T-helper 22 cell (primary cell): ENCODE measurements at places on chromosomes 4 and X.

DNA sequence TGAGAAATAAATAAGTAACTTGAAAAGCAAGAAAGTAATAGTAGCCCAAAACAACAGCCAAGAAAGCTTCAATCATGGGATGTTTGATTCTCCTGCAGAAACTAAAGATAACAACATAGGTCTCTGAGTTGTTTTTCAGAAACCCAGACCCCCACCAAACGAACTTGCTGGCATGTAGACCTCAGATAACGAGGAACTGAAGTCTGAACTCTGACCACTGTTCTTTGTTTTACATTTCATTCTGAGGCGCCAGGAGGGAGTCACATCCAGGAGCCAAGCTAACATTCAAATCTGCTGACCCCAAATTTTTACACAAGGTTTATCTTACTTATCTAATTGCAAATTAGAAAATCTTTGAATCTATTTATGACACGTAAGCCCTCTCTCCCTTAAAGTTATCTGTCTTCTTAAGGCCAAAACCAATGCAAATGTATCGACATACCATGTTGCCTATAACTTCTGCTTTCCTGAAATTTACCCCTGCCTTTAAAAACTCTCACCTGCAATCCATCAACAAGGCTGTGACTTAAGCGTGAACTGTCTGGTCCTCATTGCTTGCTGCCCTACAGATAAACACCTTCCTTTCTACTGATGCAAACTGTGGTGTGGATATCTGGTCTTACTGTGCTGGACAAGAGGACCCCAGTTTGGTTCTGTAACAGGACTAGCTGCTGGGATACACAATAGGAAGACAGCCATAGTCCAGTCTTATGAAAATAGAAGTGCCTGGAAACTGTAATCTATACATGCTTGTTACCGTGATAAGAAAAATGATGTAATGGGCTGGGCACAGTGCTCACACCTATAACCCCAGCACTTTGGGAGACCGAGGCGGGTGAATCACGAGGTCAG is 37.5 kb upstream of the NEIL3 start:
- DNase-seq: no peak

GRCh38 chr4:75514949-75515612 is 808 bp downstream of the THAP6 start:
- DNase-seq: no peak

DNA sequence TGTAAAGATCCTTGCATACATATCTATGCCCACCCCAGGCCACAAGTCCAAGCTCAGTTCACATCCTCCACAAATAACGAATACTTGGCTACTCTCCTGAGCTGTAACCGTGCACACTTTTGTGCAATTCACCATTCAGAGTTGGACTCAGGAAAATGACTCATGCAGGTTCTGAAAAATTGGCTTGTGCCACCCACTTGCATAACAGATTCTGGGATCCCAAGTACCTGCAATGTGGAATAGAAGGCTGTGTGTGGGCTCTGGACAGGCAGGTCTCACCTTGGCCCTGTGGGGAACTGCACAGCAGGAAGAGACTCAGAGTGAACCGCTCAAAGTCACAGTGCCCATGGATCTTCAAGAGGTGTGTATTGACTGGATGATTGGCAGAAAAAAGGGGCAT is 502.7 kb downstream of the PACRGL start:
- DNase-seq: no peak

DNA sequence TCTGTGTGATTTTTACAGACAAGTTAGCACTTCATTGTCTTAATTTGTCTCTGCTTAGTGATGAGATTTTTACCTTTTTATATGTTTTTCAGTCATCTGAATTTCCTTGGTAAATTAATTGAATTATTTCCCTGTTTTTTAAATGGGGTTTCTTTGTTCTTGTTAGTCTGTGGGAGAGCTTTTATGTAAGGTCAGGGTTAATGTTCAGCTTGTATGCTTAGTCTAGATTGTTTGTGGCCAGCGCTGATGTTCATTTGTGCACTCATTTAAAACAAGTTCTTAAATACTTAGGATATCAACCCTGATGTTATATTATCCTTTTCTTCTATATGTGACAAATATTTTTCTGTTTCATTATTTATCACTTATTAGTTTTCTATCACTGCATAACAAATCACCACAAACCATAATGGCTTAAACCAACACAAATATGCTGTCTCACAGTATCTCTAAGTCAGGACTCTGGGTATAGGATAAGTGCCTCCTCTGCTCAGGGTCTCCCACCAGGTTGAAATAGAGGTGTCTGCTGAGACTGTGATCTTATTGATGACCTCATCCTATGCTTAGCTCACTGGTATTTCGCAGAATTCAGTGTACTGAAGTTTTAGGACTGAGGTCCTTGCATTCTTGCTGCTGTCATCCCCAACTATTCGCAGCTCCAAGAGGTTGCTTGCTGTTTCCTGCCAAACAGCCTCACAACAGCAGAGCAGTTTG is 53.2 kb downstream of the ATP10D start:
- no peak for DNase-seq

GRCh38 chr4:123018396-123018775 is 96.0 kb upstream of the NUDT6 start:
- DNase-seq: no peak

DNA sequence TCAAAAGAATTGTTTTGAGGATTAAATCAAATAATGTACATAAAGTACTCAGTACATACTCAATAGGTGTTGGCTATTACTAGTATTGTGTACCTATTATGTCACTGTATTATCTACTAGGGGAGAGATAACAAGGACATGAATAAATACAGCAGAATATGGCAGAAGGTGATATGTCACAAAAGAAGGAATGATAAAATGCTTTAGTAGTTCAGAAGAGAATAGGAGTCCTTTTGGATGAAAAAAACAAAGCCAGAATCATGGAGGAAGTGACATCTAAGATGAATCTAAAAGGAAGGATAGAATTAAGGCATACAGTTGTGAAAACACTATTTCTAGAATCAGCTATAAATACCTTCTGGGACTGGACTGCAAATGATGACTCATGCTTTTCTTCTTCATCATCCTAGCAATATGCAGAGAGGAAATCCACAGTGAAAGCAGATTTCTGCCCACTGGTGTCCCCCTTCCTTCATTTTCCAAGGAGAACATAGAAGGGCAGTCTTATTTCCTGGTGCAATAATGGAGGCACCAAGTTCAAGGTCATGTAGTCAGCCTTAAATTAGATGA is 98.7 kb downstream of the GLUD2 start:
- DNase-seq: no peak

- no peak for DNase-seq
These were observed 709.4 kb downstream of the ARAP2 start for GRCh38 chr4:35534962-35535361.

DNA sequence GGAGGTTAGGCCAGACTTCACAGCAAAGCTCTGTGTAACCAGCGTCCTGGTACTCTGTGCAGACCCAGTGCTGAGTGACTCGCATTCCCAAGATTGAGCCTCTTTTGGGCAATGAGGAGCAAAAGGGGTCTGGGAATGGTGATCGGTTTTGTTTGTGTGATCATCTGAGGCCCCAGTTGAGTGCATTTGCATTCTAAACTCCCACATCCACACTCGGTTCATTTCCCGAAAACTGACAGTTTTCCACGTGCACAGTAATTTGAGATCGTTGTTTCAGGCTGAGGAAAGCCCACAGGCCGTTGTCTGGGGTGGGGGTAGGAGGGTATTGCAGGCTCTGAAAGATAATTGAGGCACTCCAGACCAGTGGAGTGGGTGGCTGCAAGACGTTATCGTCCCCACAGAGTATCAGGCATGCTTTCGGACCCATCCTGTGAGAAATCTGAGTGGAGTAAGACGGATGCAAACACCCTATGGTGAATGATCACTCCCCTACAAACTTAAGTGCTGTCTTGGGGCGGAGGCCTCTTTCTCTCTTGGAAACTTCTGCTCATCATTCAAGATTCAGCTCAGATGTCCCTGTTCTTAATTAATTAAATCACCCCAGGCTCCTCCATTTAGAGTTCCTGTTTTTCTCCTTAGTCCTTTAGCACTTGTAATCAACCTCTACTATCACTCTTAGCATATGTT is 96.1 kb downstream of the AFF1 start:
- DNase-seq: no peak

DNA sequence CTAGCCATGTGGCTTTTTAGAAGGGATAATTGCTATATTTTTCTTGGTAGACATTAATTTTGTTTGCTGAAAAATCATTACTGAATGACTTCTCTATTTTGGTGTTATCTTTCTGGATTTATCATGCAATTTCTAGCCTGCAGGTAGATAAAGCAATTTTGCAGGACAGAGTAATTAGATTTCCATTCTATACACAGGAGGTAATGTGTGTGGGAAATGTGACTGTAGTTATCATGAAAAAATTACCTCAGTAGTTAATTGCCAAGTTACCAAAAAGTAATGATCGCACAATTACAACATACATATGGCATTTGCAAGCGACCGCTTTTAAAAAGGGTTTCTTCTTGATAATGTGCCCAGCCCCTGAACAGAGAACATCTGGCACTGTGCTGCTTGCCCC is 66.1 kb downstream of the KIT start:
- DNase-seq: no peak

- no peak for DNase-seq
These were observed 758 bp downstream of the SDAD1 start for GRCh38 chr4:75989846-75990528.

GRCh38 chr4:120263618-120264017 is 197.0 kb upstream of the MAD2L1 start:
- no peak for DNase-seq

- DNase-seq: no peak
These were observed 185.3 kb upstream of the WDFY3 start for GRCh38 chr4:85151786-85152185.

DNA sequence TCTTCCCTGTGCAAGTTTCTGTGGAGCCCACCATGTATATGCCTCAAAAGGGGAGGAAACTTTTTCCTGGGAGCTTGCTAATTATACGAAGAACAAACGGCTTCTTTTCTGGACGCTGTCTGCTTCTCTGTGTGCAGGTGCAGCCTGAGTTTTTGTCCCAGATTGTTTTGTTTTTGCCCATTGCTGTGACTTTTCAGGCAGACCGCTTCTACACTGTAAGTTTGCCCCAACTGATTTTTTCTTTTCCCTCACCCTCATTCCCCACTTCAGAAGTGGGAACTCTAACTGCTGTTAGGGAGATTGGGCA is 51.9 kb downstream of the HMGB2 start:
- no peak for DNase-seq

GRCh38 chrX:123036401-123036800 is 147.7 kb upstream of the GRIA3 start:
- DNase-seq: no peak

DNA sequence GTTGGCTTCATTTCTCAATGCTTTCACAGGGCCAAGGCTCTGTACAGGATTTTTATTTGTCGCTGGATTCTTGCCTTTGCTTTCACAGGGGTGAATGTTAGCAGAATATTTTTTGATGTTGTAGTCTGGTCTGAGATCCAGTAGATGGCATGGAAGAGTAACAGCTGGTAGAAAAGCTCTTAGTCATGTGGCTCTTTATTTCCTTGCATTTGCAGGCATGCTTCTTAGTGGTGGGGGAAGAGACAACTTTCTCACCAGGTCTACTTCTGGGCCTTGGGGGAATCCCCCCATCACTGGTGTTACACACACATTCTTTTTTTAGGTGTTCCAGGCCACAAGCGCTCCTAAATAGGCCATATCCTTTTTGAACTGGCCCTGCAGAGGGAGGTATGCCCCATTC is 58.2 kb upstream of the DKK2 start:
- no peak for DNase-seq

- no peak for DNase-seq
These were observed 669.9 kb upstream of the NR3C2 start for GRCh38 chr4:149112109-149112508.

DNA sequence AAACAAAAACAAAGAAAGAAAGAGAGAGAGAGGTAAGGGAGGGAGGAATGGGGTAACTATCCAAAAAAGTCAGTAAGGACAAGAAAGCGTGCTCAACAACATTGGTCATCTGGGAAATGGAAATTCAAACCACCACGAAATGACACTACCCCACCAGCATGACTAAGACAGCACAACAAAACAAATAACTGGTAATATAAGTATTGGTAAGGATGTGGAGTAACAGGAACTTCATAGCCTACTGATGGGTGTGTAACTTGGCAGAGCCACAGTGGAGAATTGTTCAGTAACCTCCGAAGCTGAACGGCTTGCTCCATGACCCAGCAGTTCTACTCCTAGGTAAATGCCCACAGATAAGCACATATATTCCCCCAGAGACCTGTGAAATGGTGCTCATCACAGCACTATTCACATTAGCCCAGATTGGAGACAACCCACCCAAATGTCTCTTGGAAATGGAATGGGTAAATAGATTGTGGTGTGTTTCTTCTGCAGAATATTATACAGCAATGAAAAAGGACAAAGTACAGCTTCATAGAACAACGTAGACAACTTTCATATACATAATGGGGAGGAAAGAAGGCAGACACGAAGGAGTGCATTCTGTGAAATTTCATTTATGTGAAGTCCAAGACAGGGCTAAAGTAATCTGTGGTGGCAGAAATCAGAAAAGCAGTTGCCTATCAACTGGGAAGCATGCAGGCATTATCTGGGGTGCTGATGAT is 95.5 kb upstream of the ATP6AP2 start:
- no peak for DNase-seq

DNA sequence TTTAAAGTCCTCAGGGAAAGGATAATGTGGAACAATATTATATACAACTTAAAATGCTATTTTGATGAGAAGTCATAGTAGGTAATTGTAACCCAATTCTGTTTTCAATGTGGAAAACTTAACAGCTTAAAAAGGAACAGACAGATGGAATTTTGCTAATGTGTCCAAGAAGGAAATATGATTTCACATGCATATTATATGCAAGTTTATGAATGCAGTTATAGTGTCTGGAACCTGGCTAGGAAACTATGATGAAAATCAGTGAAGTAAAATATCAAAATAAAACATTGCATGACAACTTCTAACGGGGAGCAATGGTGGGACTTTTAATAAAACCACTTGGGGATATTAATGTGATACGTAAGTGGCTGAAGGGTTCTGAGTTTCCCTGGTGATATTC is 152.6 kb upstream of the HAND2 start:
- no peak for DNase-seq

GRCh38 chr4:6179362-6179761 is 21.0 kb downstream of the JAKMIP1 start:
- DNase-seq: no peak

- DNase-seq: no peak
These were observed 3.8 kb downstream of the CHST7 start for GRCh38 chrX:46577221-46578005.

DNA sequence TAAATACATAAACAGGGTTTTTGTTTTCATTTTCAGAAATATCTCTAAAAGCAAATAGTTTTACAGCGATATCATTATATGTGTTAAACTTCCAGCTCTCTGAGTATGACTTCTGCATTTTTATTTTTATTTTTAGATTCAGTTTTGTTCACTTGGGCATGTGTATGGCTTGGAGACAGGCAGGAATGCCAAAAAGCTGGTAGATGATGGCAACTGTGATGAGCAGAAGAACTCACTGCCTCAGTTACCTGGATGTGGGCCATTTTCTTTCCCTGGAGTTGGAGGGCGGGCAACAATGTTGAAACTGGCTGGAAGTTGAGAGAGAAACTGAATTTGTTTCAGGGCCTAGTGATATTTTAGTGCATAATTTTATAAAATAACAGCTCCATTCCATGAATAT is 266.4 kb downstream of the ARHGAP24 start:
- no peak for DNase-seq

- DNase-seq: no peak
These were observed 2.7 kb downstream of the HPSE start for GRCh38 chr4:83331956-83332355.

GRCh38 chrX:53049127-53049517 is 533 bp downstream of the GPR173 start:
- DNase-seq: no peak

- DNase-seq: no peak
These were observed 43.5 kb downstream of the LRP2BP start for GRCh38 chr4:185352202-185352601.
